ENCODE measurements at places on chromosomes 6 and 20. TPM values are rescaled to one million over a fixed set of nuclear protein-coding genes. Genes with fewer than 3 reads are reported as not detected.
A peak's percentile ranks its signal among the peaks of the same experiment; 100 is the strongest.

GRCh38 chr20:54335299-54335698, 127.4 kb downstream of the PFDN4 start:
- DNase-seq, result no peak
- H3K4me1 ChIP-seq, result no peaks in the 10 kb centered on the region
- no peaks in the 10 kb centered on the region for H3K27me3 ChIP-seq
- H3K36me3 ChIP-seq, result no peaks in the 10 kb centered on the region
- no peak overlapping the region for H3K27ac ChIP-seq

GRCh38 chr6:134657751-134658527, 292.0 kb downstream of the ALDH8A1 start:
- no peak overlapping the region for H3K27ac ChIP-seq
- H3K36me3 ChIP-seq, result no peaks in the 10 kb centered on the region
- no peaks in the 10 kb centered on the region for H3K4me1 ChIP-seq
- DNase-seq, result no peak
- no peaks in the 10 kb centered on the region for H3K27me3 ChIP-seq

The C6orf62 gene
- total RNA-seq, result 109 TPM

DNA sequence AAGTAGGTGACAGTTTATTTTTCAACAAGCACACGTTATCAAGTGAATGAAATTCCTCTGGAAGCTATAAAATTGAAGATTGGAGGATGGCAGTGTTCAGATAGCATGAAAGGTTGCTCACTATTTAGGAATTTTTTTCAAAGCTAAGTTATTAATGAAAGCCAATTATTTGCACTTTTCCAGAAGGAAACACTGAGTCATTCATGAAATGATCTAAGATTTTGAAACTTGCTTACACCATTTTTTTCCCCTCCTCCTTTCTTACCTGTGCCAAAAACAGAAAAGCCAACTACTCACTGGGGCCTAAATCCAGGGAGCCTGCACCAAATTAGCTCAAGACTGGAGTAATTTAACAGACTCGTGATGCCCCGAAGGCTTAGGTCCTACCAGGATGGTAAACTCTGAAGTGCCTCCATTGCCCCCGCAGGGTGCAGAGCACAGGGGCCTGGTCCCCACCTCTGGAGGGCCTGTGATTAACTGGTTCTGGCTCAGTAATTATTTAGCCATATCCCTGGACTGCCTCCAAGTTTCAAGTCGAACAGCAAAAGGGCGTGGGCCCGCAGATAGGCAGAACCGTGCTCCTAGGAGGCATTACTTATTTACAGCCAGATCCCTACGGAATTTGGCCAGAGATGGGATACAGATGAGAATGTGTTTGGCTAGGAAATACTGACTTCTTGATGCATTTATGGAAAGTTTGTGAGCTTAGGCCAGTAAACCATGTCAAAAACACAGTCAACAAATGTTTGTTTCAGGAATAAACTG, 28.0 kb upstream of the ZNF217 start:
- no peak overlapping the region for H3K4me3 ChIP-seq
- H3K4me1 ChIP-seq, result peaks cover 13% of the 10 kb centered on the region
- H3K36me3 ChIP-seq, result no peaks in the 10 kb centered on the region
- DNase-seq, result no peak
- H3K27ac ChIP-seq, result peak overlapping the region; percentile 94

The SNPH gene
- 0.71 TPM for total RNA-seq

GRCh38 chr20:32652739-32653526, 20.8 kb downstream of the C20orf203 start:
- DNase-seq, result peak; percentile 71
- no peaks in the 10 kb centered on the region for H3K36me3 ChIP-seq
- H3K4me3 ChIP-seq, result no peak overlapping the region
- H3K27ac ChIP-seq, result no peak overlapping the region
- no peaks in the 10 kb centered on the region for H3K27me3 ChIP-seq

The RUNX2 gene
- 3.7 TPM for total RNA-seq

- H3K4me1 ChIP-seq, result peaks cover 36% of the 10 kb centered on the region
- H3K36me3 ChIP-seq, result no peaks in the 10 kb centered on the region
- no peak overlapping the region for H3K4me3 ChIP-seq
Measured at GRCh38 chr6:33906439-33906838, 102.6 kb upstream of the MLN start.

The HLA-DMB gene
- total RNA-seq, result 110 TPM

- no peak overlapping the region for H3K4me3 ChIP-seq
- H3K27me3 ChIP-seq, result no peaks in the 10 kb centered on the region
- no peak for DNase-seq
Measured at GRCh38 chr6:56435326-56435725, 187.9 kb upstream of the COL21A1 start.

DNA sequence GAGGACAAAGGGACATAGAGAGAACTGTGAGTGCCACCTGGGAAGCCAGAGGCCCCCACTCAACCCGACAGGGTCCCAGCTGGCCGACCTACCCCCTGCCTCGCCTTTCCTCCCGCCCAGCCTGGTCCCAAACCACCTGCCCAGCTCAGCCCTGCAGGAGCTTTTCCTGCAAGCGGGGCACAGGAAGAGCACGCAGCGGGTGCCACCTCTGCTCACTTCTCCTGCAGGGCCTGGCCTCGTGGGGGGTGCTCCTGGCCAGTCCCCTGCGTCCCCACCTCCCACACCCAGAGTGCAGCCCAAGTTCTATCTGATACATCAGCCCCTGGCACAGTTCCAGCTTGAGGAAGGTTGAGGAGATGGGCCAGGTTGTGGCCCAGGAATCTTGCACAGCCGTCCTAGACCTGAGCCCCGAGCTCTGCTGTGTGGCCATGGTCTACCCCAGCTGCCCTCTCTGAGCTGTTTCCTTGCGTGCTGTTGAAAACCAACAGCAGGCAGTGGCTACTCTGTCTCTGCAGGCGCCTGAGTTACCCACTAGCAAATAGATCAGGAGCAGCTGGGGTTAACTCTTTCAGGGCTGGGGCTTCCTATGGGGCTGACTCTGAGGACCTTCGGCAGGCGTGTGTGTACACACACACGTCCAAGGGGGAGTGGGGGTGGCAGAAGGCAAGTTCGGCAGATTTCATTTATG, 1.7 kb downstream of the NECAB3 start:
- no peak overlapping the region for H3K4me3 ChIP-seq
- no peak overlapping the region for H3K27ac ChIP-seq
- H3K4me1 ChIP-seq, result peaks cover 39% of the 10 kb centered on the region
- H3K27me3 ChIP-seq, result no peaks in the 10 kb centered on the region

The BTBD9 gene
- total RNA-seq, result 4.2 TPM

GRCh38 chr20:24257171-24257570, 212.3 kb upstream of the SYNDIG1 start:
- no peaks in the 10 kb centered on the region for H3K4me1 ChIP-seq
- H3K27ac ChIP-seq, result no peak overlapping the region
- H3K36me3 ChIP-seq, result no peaks in the 10 kb centered on the region
- H3K27me3 ChIP-seq, result no peaks in the 10 kb centered on the region
- no peak overlapping the region for H3K4me3 ChIP-seq

GRCh38 chr6:51365566-51365965, 546.9 kb downstream of the TFAP2B start:
- no peak overlapping the region for H3K4me3 ChIP-seq
- H3K27ac ChIP-seq, result no peak overlapping the region
- no peak for DNase-seq
- H3K4me1 ChIP-seq, result no peaks in the 10 kb centered on the region
- H3K36me3 ChIP-seq, result no peaks in the 10 kb centered on the region

The PLCB4 gene
- 7.6 TPM for total RNA-seq

The ABHD12 gene
- total RNA-seq, result 16.5 TPM

The PCK1 gene
- total RNA-seq, result 0.19 TPM

The HACE1 gene
- 9.9 TPM for total RNA-seq

The HCK gene
- 25.2 TPM for total RNA-seq

The GSTA1 gene
- 0.66 TPM for total RNA-seq

DNA sequence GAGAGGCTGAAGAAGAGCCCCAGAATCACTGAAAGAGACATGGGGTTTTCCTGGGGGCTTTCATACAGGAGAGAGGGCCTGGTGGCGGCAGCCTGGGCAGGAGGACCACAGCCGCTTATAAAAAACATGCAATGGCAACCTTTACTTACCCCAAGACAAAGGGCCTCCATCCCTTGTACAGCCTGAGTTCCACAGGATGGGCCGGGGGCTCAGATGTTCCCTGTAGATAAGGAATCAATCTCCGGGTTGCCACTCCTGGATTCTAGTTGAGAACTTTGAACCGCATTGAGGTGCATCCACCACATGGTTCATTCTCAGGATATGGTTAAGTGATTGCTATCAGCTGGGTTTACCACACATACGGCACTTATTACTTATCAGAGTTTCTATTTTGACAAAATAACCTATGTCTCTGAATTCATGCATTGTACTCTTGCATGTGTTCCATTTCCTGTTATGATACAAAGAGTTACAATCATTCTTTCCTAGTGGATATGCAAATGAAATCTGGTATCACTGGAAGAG, 677.6 kb downstream of the KIF16B start:
- no peaks in the 10 kb centered on the region for H3K36me3 ChIP-seq
- H3K4me3 ChIP-seq, result no peak overlapping the region
- no peaks in the 10 kb centered on the region for H3K27me3 ChIP-seq
- H3K27ac ChIP-seq, result no peak overlapping the region

GRCh38 chr6:13044390-13044789, 283.9 kb downstream of the TBC1D7 start:
- no peak overlapping the region for H3K27ac ChIP-seq
- no peak overlapping the region for H3K4me3 ChIP-seq
- no peaks in the 10 kb centered on the region for H3K36me3 ChIP-seq
- DNase-seq, result no peak
- no peaks in the 10 kb centered on the region for H3K4me1 ChIP-seq
- H3K27me3 ChIP-seq, result no peaks in the 10 kb centered on the region

GRCh38 chr6:90537723-90538258, 49.1 kb downstream of the MAP3K7 start:
- H3K4me3 ChIP-seq, result no peak overlapping the region
- H3K4me1 ChIP-seq, result no peaks in the 10 kb centered on the region
- no peak for DNase-seq
- H3K27me3 ChIP-seq, result no peaks in the 10 kb centered on the region
- no peak overlapping the region for H3K27ac ChIP-seq

- no peaks in the 10 kb centered on the region for H3K36me3 ChIP-seq
- no peak overlapping the region for H3K27ac ChIP-seq
- H3K27me3 ChIP-seq, result no peaks in the 10 kb centered on the region
Measured at GRCh38 chr6:8225113-8225512, 122.8 kb upstream of the EEF1E1 start.

GRCh38 chr6:52186075-52186474, at the start of gene IL17A:
Gene IL17A (plus strand): TSS chr6:52186375. CDS start chr6:52186432, 57 bp downstream.
- H3K36me3 ChIP-seq, result no peaks in the 10 kb centered on the region
- H3K27me3 ChIP-seq, result no peaks in the 10 kb centered on the region
- no peak within 1 kb of the TSS for H3K27ac ChIP-seq
- H3K4me3 ChIP-seq, result no peak within 1 kb of the TSS
- no peaks in the 10 kb centered on the region for H3K4me1 ChIP-seq

DNA sequence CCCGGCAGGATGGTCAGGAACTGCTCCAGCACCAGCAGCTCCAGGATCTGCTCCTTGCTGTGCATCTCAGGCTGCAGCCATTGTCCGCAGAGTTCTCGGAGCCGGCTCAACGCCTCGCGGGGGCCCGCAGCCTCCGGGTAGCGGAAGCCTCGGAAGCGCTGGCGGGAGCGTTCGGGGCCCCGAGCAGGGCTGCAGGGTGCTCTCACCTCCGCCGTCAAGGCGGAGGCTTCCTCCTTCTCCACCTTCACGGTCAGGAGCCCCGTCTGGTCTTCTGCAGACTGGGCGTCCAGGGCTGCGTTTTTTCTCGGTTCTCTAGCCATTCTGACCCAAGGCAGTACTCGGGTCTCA, 434 bp downstream of the ZKSCAN4 start:
- H3K4me1 ChIP-seq, result peaks cover 12% of the 10 kb centered on the region
- peak overlapping the region; percentile 82 for H3K4me3 ChIP-seq
- H3K27ac ChIP-seq, result peak overlapping the region; percentile 73
- no peaks in the 10 kb centered on the region for H3K27me3 ChIP-seq

The PPARD gene
- total RNA-seq, result 2.3 TPM

The CDSN gene
- total RNA-seq, result 0.05 TPM

DNA sequence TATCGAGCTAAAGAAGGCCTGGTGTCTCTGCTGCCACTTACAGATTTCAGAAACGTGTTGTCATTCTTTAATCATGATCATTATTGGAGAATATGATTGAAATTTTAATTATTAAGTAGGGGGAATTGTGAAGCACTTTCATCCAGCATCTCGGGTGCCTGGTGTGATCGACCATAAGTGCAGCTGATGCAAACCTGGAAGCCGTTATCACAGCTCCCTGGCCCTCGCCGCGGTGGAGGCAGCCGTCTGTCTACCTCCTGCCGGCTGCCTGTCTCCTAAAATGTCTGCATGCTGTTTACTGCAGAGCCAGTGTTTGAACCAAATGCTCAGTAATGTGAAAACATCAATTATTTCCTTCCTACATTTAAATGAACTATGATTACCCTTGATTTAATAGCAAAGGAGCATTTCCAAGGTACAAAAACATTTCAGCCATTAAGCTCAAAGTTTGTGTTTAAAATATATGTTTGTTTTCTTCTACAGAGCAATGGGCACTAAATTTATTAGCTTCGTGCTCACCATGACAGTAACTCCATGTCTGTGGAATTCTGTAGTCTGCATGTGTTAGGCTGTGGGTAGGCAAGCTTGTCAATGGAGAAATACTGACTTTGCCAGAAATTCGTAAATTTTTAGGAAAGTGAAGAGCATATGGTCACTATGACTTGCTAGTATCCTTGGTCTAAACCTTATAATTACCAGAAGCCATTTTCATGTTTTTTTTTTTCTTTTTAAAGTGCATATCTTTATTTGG, 184.5 kb upstream of the AGPAT4 start:
- no peak overlapping the region for H3K4me3 ChIP-seq
- no peak for DNase-seq
- no peaks in the 10 kb centered on the region for H3K27me3 ChIP-seq
- H3K4me1 ChIP-seq, result no peaks in the 10 kb centered on the region
- H3K27ac ChIP-seq, result no peak overlapping the region

- DNase-seq, result no peak
- H3K27ac ChIP-seq, result no peak overlapping the region
- no peaks in the 10 kb centered on the region for H3K36me3 ChIP-seq
Measured at GRCh38 chr6:54096811-54097210, 14.4 kb upstream of the MLIP start.

GRCh38 chr6:45710304-45710821, 305.3 kb downstream of the CLIC5 start:
- no peak overlapping the region for H3K4me3 ChIP-seq
- no peak overlapping the region for H3K27ac ChIP-seq
- no peaks in the 10 kb centered on the region for H3K36me3 ChIP-seq
- H3K4me1 ChIP-seq, result peaks cover 8% of the 10 kb centered on the region
- no peaks in the 10 kb centered on the region for H3K27me3 ChIP-seq
- no peak for DNase-seq

DNA sequence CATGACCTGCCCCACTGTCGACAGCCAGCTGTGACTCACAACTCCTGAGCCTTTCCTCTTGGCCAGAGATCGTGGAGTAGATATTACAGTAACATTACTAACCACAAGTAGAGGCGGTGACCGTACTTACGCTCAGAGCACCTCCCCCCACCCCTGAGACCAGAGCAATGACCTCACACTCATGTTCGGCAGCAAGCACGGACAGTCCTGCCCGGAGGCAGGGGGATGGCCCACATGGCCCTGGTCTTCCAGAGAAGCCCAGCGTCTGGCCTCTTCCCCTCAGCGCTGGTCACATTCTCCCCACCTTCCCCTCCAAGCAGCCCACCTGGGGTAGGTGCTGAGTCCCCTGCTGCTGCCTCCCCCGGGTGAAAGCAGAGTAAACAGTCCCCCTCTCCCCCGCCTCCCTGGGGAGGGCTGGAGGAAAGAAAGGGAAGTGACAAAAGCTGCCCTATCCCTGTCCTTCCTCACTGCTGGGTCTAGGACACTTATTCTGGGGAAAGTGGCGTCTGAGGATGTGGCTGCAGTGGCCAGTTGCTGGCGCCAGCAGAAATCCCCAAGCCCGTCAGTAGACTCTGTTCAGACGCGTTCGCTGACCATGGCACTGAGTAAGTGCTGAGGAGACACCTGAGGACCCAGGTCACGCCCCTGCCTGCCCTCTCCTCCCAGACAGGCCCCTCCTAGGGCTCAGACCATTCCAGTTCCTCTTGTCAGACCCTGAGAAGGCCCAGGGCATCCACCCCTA, 68.5 kb downstream of the MRPL14 start:
- DNase-seq, result no peak
- peak overlapping the region; percentile 31 for H3K27ac ChIP-seq
- H3K4me3 ChIP-seq, result no peak overlapping the region
- H3K36me3 ChIP-seq, result no peaks in the 10 kb centered on the region

All from thymus (tissue), 14 donors.